Non-pigmented ciliary epithelial cell (primary cell): ENCODE measurements at places on chromosomes 5 and 9.

DNA sequence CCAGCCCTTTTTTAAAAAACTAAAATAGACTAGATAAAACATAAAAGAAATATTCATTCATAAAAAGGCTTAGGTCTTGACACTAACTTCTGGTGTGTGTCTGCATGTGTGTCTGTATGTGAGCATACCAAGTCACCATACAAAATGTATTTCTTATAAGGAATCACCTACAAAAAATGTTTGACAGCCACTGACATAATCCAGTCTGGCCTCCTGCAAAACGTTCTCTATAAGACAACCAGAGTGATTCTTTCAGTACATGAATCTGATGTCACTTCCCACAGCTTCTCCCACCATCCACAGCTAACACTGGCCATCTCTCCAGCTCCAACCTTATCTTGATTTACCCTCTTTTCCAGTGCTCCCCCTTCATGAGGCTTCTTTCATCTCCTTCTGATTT, 192.3 kb downstream of the TLE1 start:
- DNase-seq = no peak

GRCh38 chr9:134170532-134171315, 6.4 kb upstream of the RNU6ATAC start:
- no peak for DNase-seq

DNA sequence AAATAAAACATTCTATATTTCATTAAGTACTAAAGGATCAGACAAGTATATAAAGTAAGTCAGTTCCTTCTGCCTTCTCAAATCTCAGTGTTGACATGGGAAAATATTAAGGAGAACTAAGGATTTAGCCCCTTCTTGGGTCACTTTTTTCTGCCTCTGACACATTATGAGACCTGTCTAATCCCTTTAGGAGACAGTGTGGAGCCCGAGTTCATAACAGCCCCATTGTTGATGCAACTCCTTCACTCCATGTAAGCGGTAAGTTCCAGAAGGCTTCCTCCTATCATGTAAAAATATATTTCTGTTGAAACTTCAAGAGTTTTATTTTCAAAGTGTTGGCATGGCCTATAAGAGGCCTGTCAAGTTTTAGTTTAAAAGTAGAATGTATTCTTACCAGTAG, 152.2 kb downstream of the SNCAIP start:
- DNase-seq = no peak

GRCh38 chr9:73969936-73970335, 527.2 kb upstream of the RORB start:
- no peak for DNase-seq

DNA sequence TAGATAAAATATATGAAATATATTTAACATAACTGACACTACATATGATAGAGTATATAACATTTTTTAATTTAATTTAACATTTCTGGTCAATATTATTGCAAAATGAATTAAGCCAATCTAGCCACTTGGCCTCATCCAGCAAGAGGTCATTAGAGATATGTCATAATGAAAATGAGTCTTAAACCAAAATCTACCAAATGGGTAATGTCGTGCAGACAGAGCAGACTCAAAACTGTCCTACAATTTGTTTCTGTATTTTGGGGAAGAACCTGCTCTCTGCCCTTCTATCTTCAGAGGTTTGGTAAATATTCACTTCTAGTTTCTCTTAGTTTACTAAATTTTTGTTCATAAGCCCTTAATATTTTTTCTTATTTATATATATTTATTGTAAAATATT, 61.4 kb downstream of the ARHGEF28 start:
- DNase-seq = no peak

DNA sequence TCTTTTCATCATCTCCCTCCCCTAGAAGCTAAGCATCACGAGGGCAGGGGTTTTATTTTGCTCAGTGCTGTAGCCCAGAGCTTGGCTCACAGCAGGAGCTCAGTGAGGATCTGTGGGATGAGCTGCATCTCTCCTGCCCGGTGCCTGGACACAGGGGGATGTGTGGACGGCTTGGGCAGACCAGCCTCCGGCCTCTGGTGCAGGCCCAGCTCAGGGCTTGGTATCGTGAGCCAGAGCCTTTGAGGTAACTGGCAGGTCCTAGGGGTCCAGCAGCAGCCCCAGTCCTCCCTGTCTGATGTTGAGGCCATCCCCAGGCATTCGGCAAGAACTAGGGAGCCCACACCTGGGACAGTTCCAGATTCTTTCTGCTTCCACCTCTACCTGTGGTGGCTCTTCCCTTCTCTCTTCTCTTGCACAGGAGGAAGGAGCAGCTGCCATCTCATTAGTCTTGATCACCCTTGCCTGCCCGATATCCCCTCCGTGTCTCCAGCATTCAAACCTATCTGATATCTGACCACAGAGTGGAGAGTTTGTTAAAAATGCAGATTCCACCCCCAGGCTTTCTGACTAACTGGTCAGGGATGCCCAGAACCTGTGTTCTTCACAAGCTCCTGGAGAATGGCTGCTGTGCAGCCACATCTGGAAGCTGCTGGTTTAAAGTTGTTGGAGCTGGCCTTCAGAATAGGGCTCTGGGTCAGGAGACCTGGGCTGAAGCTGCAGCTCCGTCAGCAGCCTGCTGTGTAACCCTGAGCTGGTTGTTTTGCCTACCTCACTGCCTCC, 7.9 kb upstream of the SLC6A7 start:
- no peak for DNase-seq

- no peak for DNase-seq
Observed at GRCh38 chr5:68459093-68459809, 243.7 kb downstream of the PIK3R1 start.

GRCh38 chr9:89888233-89888632, 283.4 kb downstream of the GADD45G start:
- no peak for DNase-seq

DNA sequence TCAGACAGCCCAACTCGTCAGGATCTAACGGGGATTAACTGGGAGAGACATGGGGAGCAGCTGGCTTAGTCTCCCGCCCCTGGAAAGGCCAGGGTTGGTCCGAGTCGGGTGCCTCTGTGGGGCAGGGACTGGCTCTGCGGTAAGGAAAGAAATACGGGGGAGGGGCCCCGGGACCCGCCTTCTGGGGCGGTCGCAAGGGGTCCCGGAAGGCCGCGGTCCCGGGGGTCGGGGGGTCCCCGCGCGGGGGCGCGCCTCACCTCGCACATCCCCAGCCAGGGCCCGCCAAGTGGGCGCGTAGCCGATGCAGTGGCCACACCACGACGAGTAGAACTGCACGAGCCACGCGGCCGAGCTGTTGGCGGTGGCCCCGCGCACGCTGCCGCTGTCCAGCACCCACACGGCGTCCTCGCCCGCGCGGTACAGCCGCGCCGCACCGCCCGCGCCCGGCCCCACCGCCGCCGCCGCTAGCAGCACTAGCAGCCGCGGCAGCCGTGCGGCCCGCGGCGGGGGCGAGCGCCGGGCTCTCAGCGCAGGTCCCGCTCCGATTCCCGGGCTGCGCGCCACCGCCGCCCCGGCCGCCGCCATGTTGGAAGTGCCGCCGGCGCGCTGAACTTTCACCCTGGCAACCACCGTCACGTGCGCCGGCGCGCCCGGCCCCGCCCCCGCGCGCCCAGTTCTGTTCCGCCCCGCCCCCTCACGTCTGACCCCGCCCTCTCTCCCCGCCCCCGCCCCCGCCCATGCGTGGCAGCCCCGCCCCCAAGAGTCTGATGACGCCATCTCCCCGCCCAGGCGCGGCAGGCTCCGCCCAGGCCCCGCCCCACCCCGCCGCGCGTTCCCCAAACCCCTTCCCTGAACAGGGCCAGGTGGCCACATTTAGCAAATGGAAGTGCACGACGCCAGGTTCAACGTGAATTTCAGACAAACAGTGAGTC, at the start of gene QSOX2:
QSOX2 (minus strand) TSS at position 594 of the 932 bp plus-strand sequence; CDS start at position 585, 9 bp downstream.
- DNase-seq = no peak

GRCh38 chr5:40166802-40167201, 512.9 kb upstream of the PTGER4 start:
- no peak for DNase-seq

GRCh38 chr5:32597041-32597629, 11.8 kb downstream of the SUB1 start:
- DNase-seq = no peak

DNA sequence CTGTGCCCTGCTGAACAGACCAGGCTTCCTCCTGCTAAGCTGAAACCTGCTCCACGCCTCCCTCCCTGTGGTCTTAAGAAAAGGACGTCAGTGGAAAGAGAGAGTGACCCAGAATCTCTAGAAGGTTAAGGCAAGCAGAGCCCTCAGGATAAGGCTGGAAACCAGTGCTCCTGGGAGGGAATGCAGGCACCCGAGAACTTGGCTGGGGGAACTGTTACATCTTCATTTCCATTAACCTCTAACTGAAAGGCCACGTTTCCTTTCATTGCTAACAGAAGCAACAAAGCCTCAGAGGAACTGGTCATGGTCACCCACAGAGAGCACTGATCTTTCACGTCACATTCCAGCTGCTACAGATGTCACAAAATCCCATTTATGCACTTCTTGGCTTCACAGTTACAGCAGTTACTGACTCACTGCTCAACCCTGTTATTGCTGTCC, 26.1 kb upstream of the AKNA start:
- no peak for DNase-seq

- peak; percentile 65 for DNase-seq
Observed at GRCh38 chr5:50595199-50595598, 71.2 kb upstream of the PARP8 start.

DNA sequence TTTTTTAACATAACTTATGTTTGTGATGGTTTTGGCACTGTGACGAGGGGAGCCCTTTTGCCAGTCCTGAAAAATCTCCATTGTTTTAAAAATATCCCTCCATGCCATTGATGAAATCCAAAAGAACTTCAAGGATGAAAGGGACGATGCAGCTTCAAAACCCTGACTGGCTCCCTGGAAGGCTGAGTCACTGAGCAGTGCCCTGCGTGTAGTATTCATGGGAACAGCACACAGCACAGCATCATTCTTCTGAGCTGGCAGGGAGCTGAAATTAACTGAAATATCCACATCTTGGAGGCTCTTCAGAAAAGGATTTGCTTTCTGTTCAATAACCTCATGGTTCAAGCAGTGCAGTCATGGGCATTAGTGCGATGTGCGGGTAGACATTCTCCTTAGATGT, 29.7 kb downstream of the PDE4D start:
- no peak for DNase-seq

- no peak for DNase-seq
Observed at GRCh38 chr9:98625728-98626127, 83.0 kb downstream of the GABBR2 start.

DNA sequence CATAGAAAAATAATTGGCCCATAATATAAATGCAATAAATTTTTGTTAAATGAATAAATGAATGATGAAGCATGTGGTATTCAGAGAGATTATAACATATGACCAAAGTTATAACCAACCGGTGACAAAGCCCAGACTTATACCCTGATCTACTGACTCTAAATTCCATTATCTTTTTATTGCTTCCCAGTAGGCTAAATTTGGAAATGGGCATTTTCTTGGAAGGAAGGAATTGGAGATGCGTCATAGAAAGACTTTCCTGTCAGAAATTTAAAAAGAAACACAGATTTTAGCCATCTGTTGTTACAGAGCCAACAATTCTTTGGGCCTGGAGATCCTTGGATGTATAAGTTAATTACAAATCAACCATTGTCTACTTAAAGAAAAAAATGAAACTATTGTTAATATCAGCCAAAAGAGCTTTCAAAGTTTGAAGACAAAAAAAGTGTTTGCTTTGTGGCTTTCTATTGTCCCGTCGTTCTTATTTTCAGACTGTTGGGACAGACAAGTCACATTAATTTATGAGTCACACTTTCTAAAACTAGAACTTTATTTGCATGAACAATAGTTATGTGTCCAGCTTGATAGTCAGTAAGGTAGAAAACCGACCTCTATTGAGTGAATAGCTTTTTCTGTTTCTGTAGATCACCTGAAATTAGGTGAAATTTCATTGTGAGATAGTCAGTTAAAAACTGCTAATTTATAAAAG, 428.7 kb downstream of the GABRG2 start:
- DNase-seq = no peak
